ENCODE measurements at places on chromosomes 4 and X. TPM values are rescaled to one million over a fixed set of nuclear protein-coding genes. Genes with fewer than 3 reads are reported as not detected.

TCEAL3 gene
- total RNA-seq, result 6.8 TPM

SPANXB1 gene
- not detected for total RNA-seq

EXOC1L gene
- total RNA-seq, result not detected

DCAF8L2 gene
- not detected for total RNA-seq

ATOH1 gene
- total RNA-seq, result not detected

ASMT gene
- not detected for total RNA-seq

TMPRSS11A gene
- total RNA-seq, result not detected

BEX2 gene
- 29.8 TPM for total RNA-seq

ARHGAP6 gene
- 23.9 TPM for total RNA-seq

JCHAIN gene
- total RNA-seq, result 5.1 TPM

GPAT3 gene
- total RNA-seq, result 32.4 TPM

OTUD5 gene
- 34.3 TPM for total RNA-seq

TFDP3 gene
- total RNA-seq, result not detected

NOX1 gene
- total RNA-seq, result not detected

USP9X gene
- total RNA-seq, result 116 TPM

GPR50 gene
- total RNA-seq, result not detected

MAP7D2 gene
- 0.93 TPM for total RNA-seq

TMSB15C gene
- total RNA-seq, result 7.9 TPM

FAM13A gene
- 53.5 TPM for total RNA-seq

POU3F4 gene
- total RNA-seq, result 2.0 TPM

CT45A2 gene
- not detected for total RNA-seq

PPP1R2C gene
- not detected for total RNA-seq

CXCL10 gene
- 3.3 TPM for total RNA-seq

OTUD4 gene
- total RNA-seq, result 62.1 TPM

GAB3 gene
- 5.3 TPM for total RNA-seq

DACH2 gene
- total RNA-seq, result 52.3 TPM

GPR173 gene
- 13.7 TPM for total RNA-seq

F8A3 gene
- 5.4 TPM for total RNA-seq

ZCCHC12 gene
- 1.2 TPM for total RNA-seq

Measured in metanephros (tissue), 2 donors.